Hematopoietic multipotent progenitor cell treated with erythropoietin and hydrocortisone succinate and interleukin-3 and kit ligand, for 17 days (in vitro differentiated cells): ENCODE measurements at places on chromosomes 2 and 18.

DNA sequence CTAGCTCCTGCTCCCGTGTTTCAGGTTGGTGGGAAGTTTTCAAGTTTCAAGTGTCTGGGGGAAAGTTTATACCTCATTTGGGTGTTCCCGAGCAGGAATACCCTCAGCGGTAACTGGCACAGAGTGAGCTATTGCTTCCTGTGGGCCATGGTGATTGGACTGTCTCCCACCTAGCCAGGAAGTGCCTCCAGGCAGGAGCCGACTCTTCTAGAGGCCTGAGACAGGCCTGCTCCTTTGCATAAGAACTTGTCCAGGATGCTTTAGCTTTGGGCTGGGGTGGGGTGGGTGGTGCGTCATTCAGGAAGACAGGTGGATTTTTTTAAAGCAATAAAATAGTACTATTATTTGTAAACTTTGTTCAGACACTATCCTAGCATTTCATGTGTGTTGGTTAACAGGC is 23.5 kb upstream of the DNMT3A start:
- no peak for DNase-seq

DNA sequence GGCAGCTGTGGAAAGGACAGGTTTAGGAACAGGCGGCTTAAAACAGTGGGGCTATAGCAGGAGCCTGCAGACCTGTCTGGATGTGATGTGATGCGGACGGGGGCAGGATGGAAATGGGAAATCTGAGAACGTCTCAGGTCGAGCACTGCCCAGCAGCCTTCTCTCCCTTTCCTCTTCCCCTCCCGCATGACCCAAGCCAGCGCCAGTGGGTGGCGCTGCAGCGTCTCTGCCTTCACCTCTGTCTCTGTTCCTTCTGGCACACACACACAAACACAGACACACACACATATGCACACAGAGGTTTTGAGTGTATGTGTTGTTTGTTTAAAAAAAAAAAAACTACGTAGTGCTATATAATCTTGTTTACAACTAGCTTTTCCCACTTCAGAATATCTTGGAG is 82.0 kb upstream of the SLC66A3 start:
- DNase-seq: no peak

DNA sequence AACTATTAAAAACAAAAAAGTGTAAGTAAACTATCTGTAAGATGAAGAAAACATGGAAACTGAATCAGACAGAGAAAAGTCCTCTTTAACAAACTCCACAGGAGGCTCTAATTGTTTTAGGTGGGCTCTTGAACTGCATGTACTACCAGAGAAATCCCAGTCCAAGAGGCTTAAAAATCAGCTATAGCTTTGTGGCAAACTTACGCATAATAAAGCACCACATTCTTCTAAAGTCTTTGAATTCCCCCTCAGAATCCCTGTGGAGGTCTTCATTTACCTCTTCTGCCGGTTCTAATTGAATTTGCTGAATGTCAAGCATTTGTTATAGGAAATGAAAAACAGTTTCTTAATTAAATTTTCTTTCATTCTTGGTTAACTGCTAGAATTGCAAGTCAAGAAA is 40.8 kb downstream of the CHN1 start:
- no peak for DNase-seq

DNA sequence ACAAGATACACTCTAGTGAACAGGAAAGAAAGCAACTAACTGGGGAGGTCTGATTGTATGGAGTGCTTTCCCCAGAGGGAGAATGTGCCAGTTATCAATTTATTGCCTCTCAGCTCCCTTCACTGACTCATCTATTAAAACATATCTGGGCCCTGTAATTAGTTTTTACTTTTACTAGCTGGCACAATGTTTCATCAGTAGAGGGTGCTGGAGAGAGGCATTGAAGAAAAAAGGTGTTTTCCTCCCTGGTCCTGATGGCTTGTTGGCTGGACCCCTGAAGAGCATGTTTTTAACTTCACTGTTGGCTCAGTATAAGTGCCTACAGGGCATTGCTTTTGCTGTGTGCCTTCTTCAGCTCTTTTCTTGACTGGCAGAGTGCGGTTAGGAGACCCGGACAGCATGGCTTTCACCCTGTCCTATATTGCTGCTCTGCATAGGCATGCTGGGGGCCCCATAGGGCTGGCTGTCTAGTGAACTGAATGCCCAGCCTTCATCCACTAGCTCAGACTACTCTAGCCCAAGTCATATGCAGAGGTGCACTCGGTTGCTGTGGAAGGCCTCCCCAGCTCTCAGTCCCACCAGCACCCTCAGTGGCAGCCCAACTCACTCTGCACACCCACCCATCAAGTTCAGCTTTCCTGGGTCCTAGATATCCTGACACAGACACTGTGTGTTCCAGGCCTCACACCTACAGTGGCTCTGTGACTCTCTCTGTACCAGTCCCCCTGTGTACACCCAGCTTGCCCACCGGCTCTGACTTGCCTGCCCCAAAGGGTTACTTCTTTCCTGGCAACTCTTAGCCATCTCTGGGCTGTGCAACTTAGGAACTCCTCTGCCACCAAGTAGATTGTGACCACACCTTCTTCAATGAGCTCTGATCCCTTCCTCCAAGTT is 62.3 kb upstream of the ACYP2 start:
- peak; percentile 33 for DNase-seq

GRCh38 chr18:45691816-45692179 is 32.2 kb upstream of the SLC14A1 start:
- no peak for DNase-seq

- DNase-seq: no peak
Measured at GRCh38 chr2:106841886-106842645, 43.9 kb downstream of the ST6GAL2 start.

DNA sequence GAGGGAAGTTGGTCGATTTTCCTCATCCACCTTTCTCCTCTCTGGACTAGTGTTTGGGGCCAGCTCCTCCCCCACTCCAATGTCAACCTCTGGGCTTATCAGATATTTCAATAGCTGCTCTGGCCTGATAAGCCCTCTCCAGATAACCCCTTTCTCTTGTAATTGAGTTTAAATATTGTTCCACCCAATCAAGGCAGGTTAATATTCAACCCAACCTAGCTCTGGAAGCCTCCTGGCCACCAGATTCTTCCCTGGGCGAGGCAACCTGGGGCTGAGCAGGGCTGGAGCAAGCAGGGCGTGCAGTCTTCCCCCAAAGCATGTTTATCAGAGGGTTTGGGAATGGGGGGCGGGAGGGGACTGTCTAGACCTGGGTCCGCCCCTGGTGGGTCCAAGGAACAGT is 73.8 kb downstream of the TFCP2L1 start:
- DNase-seq: no peak

- no peak for DNase-seq
Measured at GRCh38 chr2:215692387-215693079, 256.7 kb upstream of the FN1 start.

DNA sequence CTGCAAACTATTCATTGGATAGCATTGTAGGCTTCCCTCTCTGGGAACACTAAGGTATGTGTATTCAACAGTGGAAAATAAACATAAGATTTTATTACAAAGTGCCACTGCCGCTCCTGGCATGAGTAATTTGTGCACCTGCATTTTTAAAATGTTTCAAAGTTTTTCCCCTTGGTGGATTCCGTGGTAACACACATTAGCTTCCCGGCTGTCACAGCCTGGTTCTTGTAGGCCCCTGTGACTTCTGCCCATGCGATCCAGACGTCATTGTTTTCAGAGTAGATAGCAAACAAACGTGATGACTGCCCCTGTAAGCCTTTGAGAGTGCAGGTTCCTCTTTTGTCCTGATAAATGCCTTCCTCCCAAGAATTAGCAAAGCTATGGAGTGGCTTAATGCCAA is 421.0 kb downstream of the ZNF521 start:
- no peak for DNase-seq

GRCh38 chr2:215751200-215751910 is 262.0 kb downstream of the MREG start:
- DNase-seq: no peak

DNA sequence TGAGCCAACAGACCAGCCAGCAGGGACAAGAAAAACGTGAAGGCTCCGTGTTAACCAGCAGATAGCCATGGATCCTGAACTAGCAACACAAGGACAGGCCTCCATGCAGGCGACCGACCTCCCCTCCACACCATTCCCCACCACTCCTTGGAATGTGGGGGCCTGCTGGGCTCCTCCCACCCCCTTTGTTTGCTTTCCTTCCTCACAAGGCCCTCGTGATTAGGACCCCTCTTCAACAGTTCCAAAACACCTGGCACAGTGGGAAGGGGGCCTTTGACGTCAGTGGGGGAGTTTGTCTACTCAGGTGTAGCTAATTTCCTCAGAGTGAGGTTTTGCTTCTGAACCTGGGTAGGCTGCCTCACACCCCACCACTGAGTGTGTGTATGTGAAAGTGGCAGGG is 37.8 kb downstream of the SLC14A2 start:
- no peak for DNase-seq

GRCh38 chr2:65382776-65383357 is 49.5 kb downstream of the SPRED2 start:
- DNase-seq: peak; percentile 64

DNA sequence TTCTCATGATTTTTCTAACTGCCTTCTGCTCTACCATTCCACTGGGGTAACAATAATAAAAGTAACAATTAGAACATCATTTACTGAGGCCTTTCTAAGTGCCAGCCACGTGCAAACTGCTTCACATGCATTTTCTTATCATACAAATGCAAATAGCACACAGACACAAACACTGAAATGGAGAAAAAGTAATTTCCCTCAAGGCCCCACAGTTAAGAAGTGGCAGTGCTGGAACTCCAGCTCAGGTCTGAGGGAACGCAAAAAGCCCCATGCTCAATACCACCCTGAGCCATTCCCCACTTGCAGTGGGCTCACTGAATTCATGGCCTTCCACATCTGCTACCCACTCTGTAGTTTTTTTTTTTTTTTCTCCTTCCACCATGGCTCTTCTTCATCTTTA is 140.6 kb downstream of the UPP2 start:
- no peak for DNase-seq

DNA sequence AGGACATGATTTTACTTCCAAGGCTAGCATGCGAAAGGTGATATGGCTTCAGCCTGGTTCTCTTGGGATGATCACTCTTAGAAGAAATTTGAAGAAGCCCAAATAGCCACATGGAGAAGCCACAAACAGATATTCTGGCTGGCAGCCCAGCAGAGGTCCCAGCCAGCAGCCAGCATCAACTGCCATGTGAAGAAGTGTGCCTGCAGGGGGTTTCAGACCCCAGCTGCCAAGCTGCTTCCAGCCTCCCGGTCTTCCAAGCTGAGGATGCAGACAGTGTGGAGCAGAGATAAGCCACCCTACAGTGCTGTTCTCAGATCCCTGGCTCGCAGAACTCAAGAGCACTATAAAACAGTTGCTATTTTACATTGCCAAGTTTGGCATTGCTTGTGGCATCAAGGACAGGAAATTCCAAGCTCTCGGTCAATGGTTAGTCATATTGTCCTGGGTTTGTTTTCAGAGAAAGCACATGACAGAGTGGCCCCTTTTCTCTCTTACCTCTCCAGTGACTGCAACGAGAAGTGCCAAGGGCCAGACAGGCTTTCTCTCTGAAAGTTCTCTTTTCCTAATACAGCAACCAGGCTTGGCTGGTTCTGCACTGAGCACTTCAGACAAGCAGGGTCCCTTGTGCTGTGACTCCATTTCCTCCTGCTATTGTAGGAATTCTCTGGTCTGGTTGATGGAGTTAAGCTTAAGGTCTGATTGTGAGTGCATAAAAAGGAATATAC is 223.7 kb downstream of the ANKRD30B start:
- no peak for DNase-seq

DNA sequence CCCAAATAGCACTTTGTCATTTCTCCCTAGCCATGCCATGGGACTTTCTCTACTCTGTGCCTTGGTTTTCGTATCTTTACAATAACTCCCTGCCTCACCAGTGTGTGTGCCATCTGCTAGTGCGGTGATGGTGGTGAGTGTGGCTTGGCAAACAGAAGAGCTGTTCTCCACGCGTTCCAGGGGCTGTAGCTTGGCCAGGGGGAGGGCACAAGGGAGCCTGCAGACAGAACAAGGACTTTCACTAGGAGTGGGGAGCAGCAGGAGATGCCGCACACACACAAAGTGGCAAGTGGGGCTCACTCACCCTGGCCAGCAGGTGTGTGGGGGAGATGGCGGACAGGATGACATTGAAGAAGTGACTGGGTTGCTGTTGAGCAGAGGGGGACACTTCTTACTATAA is 196.9 kb downstream of the HAUS1 start:
- DNase-seq: no peak

DNA sequence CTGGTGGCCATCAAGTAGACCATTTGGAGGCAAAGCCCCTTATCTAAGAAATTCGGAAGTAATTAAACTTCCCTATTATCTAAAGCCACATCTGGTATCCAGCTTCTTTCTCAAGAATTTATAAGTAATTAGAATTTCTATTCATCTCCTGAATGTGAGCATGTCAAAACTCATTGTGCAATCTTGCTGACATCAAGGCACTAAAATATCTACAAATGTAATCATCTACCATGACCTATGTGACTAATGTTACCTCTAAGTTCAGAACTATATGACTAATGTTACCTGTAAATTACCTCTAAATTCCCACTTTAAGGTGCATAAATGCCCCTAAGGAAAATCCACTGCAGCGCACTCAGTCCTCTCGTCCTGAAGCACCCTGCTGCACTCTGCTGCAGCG is 773.0 kb downstream of the CPS1 start:
- no peak for DNase-seq

- DNase-seq: no peak
Measured at GRCh38 chr18:4412286-4412685, 42.8 kb downstream of the DLGAP1 start.

DNA sequence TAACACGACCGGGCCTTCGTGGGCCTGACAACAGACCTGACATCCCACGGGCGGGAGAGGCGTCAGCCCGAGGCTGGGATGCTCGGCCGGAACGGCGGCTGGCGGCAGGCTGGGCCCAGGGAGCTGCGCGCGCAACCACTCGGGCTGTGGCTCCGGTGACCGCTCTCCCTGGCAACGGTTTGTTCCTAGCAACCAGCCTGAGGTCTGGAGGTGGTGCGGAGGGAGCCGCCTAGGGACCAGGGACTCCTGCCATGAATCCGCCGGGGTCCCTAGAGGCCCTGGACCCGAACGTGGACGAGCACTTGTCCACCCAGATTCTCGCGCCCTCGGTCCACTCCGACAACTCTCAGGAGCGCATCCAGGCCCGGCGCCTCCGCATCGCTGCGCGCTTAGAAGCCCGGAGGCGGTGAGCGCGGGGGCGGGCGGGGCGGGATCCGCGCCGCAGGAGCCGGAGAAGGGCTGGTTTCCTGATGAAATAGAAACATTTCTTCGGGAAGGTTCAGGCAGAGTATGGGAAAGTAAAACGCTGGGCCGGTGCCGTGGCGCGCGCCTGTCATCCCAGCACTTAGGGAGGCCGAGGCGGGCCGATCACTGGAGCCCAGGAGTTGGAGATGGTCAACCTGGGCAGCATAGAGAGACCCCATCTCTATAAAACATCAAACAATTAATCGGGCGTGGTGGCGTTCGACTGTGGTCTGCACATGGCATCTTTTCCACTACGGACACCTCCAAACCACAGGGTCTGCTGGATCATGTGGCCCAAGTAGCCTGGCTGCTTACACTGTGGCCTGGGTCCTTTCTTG is at the start of gene DRC1:
Gene DRC1 (plus strand): TSS at position 182 of the 803 bp plus-strand sequence. CDS start 70 bp downstream, at position 252.
- DNase-seq: no peak

DNA sequence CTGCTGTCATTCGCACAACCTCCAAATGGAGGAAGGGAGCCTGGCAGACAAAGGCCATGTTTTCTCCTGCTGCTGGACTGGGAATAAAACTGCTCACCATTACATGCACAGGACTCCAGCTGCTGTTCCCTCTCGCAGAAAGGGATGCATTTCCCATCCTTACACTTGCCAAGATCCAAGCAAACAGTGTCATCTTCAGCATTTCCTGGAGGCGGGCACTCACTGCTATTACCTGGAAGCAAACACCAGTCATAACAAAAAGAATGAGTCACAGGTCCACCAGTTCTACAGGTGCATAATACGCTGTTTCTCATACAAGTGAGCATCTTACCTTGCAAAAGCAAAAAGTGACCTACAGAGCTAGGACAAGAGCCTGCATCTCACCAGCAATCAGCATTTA is 22.7 kb downstream of the IAH1 start:
- DNase-seq: no peak
